Sigmoid colon (tissue), 7 donors: ENCODE measurements at places on chromosomes 12 and 14.

DNA sequence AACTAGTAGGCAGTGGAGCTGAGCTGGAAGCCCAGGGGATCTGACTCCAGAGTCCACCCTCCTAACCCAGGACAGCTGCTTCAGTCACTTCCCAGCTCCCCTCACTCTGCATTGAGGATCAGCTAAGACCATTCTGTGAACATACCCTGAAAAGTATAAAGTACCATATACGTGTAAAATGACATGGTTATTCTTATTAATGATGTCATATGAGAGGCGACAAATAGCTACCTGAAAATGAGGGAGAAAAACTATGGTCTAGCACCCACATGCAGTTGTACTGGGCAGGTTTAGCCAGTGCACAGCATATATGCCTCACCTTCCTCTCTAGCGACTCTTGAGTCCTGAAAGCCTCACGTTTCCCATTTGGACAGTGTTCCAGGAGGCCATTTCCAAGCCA is 461.9 kb downstream of the RAD51B start:
- DNase-seq, result no peak

DNA sequence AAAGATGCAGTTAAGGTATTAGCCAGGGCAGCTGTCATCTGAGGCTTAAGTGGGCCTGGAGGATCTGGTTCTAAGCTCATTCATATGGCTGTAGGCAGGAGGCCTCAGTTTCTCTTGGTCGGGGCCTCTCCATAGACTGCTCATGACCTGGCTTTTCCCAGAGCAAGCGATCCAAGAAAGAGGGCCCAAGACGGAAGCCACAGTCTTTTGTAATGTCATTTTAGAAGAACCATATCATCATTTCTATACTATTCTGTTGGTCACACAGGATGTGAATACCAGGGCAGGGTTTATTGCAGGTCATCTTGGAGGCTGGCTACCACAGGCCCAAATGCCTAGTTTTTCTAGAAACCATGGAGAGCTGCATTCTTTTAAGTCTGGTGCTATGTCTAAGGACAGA is 47.7 kb downstream of the GNG2 start:
- no peak for DNase-seq

- no peak for DNase-seq
Measured at GRCh38 chr12:10708862-10709261, 14.3 kb downstream of the YBX3 start.

GRCh38 chr12:80937391-80938238 is at the start of gene LIN7A:
LIN7A (minus strand) TSS chr12:80937934; CDS start chr12:80937722, 212 bp downstream.
- peak; percentile 66 for DNase-seq

GRCh38 chr14:90424686-90425372 is 28.0 kb downstream of the CALM1 start:
- DNase-seq, result no peak

GRCh38 chr12:53327435-53328042 is 6.1 kb upstream of the AAAS start:
- DNase-seq, result no peak

DNA sequence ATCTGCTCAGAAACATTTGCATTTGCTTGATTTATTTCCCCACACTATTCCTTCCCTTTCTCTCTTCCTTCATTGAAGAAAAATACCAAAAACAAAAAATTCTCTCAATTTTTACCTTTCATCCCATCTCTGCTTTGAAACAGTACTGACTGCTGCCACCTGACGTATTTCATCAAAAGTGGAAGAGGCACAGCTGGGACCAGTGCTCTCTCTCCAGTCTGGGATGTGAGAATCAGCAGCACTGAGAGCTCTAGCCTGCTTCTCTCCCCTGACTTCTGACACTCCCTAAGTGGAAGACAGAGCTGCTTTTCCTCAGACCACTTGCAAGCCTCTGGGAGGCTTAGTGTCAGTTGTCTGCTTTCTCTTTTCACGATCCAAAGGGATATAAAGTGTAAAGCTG is 36.9 kb downstream of the TTLL5 start:
- no peak for DNase-seq

GRCh38 chr12:48022676-48023385 is 18.6 kb upstream of the COL2A1 start:
- no peak for DNase-seq

- no peak for DNase-seq
Measured at GRCh38 chr12:17593715-17594406, 496.1 kb downstream of the RERGL start.

DNA sequence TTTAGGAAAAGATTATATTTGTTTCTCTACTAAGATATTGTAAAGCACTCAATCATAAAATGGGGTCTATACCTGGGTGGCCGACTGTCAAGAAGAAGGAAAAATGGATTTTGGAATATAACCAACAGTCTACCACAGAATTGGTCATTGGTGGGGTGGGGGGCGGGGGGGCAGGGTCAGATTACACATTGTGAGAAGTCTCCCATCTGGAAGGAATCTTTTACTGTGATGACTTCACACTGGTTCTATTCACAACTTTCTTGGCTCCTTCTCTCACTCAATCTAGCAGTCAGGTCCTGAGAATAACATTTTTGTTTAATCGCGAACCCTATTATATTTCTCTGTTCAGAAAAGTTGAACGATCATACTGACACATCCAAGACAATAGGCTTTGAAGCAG is 8.7 kb upstream of the CLEC4E start:
- DNase-seq, result no peak

DNA sequence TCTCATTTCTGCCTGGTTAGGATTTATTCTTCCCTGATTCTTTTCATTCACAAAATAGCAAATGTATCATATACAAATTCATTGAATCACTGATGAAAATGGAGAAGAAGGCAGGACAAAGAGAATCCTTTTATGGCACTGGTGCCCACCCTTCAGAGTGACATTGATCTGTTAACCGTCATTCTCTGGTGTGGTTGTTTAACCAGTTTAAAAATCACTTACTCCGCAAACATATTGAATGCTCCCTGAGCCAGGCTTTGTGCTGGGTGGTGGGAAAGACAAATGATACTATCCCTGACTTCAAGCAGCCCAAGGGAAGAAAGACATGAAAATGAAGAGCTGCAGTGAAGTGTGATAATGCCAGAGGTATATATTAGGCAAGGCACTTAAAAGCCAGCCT is 187.5 kb upstream of the SLC38A2 start:
- DNase-seq, result no peak

DNA sequence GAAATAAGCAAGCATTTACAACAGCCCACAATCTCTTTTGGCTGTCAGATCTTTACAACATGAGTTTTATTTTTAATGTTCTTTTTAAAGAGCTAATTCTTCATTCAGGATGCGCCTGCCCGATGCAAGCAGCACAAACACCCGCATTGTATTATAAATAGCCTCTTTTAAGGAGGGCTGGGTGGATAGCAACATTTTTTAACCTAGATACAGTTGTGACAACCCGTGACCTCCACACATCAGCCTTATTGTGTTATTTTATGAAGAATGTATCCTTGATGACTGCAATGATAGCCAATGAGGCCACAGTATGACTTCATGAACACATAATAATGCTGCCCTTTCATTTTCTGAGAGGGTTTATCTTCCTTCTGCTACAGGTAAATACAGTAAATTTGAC is 173.7 kb downstream of the FOXN3 start:
- DNase-seq, result no peak
